ENCODE measurements at places on chromosomes 12 and 14.

- DNase-seq, result peak; percentile 63
Observed at GRCh38 chr12:62006076-62006732, 254.0 kb upstream of the USP15 start.

GRCh38 chr12:2378835-2379330 is 326.1 kb downstream of the CACNA1C start:
- no peak for DNase-seq

DNA sequence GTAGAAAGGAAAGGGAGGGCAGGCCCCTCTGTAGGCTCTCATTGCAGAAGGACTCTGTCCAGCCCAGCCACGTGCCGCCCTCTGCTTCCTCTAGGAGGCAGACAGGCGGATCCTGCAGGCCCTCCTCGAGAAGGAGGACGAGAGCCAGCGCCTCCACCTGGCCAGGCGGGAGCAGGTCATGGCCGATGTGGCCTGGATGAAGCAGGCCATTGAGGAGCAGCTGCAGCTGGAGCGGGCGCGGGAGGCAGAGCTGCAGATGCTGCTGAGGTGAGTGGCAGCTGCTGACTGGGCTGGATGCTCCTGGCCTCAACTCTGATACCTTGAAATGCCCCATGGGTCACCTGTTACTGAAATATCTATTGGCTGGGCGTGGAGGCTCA is 10.9 kb downstream of the TCHP start:
- DNase-seq, result peak; percentile 21

DNA sequence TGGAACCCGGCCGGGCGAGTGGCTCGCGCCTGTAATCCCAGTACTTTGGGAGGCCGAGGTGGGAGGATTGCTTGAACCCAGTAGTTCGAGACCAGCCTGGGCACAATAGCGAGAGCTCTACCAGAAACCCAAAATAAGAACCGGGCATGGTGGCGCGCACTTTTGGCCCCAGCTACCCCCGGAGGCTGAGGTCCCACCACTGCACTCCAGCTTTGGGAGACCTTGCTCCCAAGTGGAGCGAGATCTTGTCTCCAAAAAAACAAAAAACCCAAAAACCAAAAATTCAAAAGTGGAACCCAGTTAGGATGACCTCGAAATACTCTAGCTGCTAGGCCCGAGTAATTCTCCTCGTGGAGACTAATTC is 769 bp upstream of the VTI1B start:
- no peak for DNase-seq

All from MCF 10A (cell line).